ENCODE measurements at places on chromosomes 1 and 21. TPM values are rescaled to one million over a fixed set of nuclear protein-coding genes. Genes with fewer than 3 reads are reported as not detected.

CLCA4 gene
- total RNA-seq, result not detected

GRCh38 chr1:197595304-197595904 is 179.9 kb downstream of the DENND1B start:
- no peak for DNase-seq
- H3K4me1 ChIP-seq, result no peaks in the 10 kb centered on the region
- no peak overlapping the region for H3K4me3 ChIP-seq
- H3K27me3 ChIP-seq, result no peaks in the 10 kb centered on the region

DNA sequence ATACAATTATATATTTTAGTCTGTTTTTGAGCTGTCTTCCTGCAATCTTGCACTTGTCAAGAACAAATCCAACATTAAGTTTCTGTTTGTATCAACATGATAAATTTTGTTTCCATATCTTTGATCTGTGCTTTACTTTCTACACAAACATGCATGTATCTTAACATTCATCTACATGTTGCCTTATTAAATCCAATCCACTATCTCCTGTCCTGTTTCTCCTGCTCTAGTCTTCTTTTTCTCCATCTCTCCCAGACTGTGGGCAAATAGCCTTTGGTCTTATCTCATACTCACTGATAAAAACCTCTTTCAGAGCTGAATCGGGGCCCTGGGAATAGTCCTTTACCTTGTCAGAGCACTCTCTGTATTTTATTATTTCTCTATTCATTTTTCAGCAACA is 101.3 kb downstream of the PLPPR4 start:
- peaks cover 2% of the 10 kb centered on the region for H3K27me3 ChIP-seq
- no peaks in the 10 kb centered on the region for H3K36me3 ChIP-seq
- H3K4me3 ChIP-seq, result no peak overlapping the region
- H3K27ac ChIP-seq, result no peak overlapping the region
- no peak for DNase-seq
- no peaks in the 10 kb centered on the region for H3K4me1 ChIP-seq

DNA sequence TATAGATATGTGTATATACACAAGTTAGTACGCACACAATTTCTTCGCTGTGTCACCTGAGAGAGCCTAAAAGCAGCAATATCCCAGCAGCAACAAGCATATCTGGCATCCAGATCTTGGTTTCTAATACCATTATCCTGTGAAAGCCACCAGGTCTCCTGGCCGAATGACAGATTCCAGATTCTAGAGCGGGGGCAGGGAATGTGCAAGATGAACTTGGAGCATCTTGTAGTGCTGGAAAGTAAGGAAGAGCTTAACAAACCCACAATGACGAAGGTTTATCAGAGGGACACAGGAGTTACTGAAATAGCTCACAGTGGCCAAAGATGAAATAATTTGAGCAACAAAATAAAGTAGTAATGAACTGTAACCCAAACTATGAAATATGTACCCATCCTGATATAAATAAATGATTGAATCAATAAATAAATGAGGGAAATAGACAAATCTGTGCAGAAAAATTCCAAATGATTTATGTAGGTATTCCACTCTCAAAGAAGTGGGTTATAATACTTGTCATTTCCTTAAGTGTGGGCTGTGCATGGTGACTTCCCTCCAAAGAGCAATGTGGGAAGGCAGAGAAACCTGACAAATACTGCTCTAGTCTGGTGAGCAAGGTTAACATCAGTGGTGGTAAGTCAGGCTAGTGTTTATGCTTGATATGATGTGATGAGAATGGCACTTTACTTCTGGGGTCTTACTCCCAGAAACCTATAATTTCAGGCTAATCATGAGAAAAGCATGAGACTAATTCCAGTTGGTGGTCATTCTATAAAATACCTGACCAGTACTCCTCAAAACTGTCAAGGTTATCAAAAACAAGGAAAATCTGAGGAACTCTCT is 67.9 kb downstream of the LRRC8D start:
- H3K36me3 ChIP-seq, result peaks cover 19% of the 10 kb centered on the region
- no peak for DNase-seq
- no peak overlapping the region for H3K27ac ChIP-seq
- H3K4me1 ChIP-seq, result peaks cover 20% of the 10 kb centered on the region

- no peaks in the 10 kb centered on the region for H3K4me1 ChIP-seq
- H3K27ac ChIP-seq, result no peak overlapping the region
- H3K27me3 ChIP-seq, result no peaks in the 10 kb centered on the region
- peaks cover 8% of the 10 kb centered on the region for H3K36me3 ChIP-seq
- no peak for DNase-seq
Measured at GRCh38 chr1:228313536-228314277, 92.9 kb downstream of the TRIM11 start.

GRCh38 chr1:170410401-170411166 is 121.4 kb upstream of the GORAB start:
- no peak overlapping the region for H3K27ac ChIP-seq
- peaks cover 2% of the 10 kb centered on the region for H3K27me3 ChIP-seq
- H3K4me3 ChIP-seq, result no peak overlapping the region
- no peaks in the 10 kb centered on the region for H3K36me3 ChIP-seq
- no peaks in the 10 kb centered on the region for H3K4me1 ChIP-seq

- H3K27me3 ChIP-seq, result peaks cover 5% of the 10 kb centered on the region
- no peaks in the 10 kb centered on the region for H3K36me3 ChIP-seq
- DNase-seq, result peak; percentile 79
- H3K4me3 ChIP-seq, result no peak overlapping the region
- no peak overlapping the region for H3K27ac ChIP-seq
Measured at GRCh38 chr1:202274611-202275010, 67.1 kb downstream of the UBE2T start.

DNA sequence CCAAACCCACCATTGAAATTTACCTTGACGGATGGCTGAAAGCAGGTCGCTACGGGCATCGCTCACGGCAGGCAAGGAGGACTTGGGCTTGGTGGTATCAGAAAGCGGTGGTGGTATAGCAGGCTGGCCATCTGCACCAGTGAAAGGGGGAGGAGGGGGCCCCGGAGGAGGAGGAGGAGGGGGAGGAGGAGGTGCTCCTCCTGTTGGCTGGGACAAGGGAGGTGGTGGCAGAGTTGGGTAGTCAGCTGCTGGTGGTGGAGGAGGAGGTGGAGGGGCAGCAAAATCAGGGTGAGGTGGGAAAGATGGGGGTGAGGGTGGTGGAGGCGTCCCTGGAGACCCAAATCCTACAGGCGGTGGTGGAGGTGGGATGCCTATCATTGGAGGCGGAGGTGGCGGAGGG is 17.2 kb downstream of the GPR3 start:
- H3K36me3 ChIP-seq, result peaks cover 18% of the 10 kb centered on the region
- no peaks in the 10 kb centered on the region for H3K4me1 ChIP-seq
- H3K4me3 ChIP-seq, result no peak overlapping the region
- DNase-seq, result no peak

- H3K4me1 ChIP-seq, result no peaks in the 10 kb centered on the region
- H3K27me3 ChIP-seq, result peaks cover 5% of the 10 kb centered on the region
- H3K36me3 ChIP-seq, result no peaks in the 10 kb centered on the region
- H3K27ac ChIP-seq, result no peak overlapping the region
Measured at GRCh38 chr1:30378991-30379581, 344.3 kb downstream of the MATN1 start.

- no peaks in the 10 kb centered on the region for H3K4me1 ChIP-seq
- H3K36me3 ChIP-seq, result no peaks in the 10 kb centered on the region
- H3K4me3 ChIP-seq, result no peak overlapping the region
- H3K27me3 ChIP-seq, result peaks cover 7% of the 10 kb centered on the region
- no peak for DNase-seq
- no peak overlapping the region for H3K27ac ChIP-seq
Measured at GRCh38 chr1:8136766-8137165, 110.7 kb upstream of the ERRFI1 start.

DNA sequence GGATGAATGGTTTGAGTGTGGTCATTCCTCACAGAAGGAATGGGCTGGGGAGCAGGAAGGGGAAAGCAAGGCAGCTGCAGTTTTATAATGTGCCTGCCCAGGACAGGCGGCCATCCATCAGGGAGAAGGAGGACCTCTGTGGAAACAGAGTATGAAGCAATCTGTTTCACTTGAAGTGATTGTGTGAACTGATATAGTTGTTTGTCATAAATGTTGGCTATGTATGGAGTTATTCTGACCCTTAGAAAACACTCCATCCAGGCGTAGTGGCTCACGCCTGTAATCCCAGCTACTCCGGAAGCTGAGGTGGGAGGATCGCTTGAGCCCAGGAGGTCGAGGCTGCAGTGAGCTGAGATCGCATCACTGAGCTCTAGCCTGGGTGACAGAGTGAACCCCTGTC is 46.5 kb downstream of the NENF start:
- H3K36me3 ChIP-seq, result no peaks in the 10 kb centered on the region
- no peak for DNase-seq
- peaks cover 9% of the 10 kb centered on the region for H3K27me3 ChIP-seq

Data from activated naive CD4-positive, alpha-beta T cell treated with anti-CD3 and anti-CD28 coated beads for 36 hours (primary cell).